Cardiac muscle cell (in vitro differentiated cells and primary cell): ENCODE measurements at places on chromosomes 7 and 10.

DNA sequence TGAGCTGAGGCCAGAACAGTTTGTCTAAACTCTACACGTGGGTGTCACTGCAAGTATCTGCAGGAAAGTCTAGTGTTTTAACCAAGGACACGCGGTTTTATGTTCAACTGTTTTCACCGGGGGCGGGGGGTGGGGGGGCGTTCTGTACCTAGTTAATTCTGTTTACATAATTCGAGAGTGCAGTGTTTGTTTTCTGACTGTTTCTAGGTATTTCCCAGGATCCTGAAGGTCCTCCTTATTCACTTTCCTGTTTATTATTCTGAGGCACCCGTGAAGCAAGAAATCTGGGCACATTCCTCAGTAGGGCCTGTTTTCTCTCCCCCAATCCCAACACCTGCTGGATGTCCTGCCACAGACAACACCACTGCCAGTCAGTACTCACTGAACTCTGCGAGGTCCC is 7.6 kb downstream of the LOXL4 start:
- DNase-seq = no peak

GRCh38 chr10:131676046-131676799 is 224.6 kb upstream of the PPP2R2D start:
- no peak for DNase-seq

DNA sequence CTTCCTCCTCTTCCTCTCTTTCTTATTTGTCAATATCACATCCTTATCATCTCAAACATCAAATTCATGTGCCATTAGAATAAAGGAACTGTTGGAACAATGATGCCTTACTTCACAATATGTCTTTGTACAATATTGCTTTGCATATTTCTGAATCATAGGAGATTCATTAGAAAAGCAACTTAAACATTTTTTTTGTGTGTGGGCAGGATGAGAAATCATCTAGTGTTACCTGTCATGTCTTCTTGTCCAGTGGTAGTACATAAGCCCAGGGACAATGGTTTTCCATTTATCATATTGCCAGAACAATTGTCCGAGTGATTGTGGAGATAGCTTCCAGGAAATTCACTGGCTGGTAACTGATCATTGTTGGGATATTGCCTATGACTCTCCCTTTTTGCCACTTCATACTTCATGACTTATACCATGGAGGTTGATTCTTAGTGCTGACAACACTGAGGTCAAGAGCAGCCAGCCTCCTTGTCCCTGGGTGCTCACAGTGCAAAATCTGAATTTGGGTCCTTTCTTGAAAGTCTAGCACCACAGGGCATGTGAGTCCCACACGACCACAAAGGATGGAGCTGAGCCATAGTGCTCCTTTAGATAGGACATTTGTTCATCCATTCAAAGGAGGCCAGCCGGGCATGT is 215.0 kb downstream of the MDFIC start:
- DNase-seq = no peak

DNA sequence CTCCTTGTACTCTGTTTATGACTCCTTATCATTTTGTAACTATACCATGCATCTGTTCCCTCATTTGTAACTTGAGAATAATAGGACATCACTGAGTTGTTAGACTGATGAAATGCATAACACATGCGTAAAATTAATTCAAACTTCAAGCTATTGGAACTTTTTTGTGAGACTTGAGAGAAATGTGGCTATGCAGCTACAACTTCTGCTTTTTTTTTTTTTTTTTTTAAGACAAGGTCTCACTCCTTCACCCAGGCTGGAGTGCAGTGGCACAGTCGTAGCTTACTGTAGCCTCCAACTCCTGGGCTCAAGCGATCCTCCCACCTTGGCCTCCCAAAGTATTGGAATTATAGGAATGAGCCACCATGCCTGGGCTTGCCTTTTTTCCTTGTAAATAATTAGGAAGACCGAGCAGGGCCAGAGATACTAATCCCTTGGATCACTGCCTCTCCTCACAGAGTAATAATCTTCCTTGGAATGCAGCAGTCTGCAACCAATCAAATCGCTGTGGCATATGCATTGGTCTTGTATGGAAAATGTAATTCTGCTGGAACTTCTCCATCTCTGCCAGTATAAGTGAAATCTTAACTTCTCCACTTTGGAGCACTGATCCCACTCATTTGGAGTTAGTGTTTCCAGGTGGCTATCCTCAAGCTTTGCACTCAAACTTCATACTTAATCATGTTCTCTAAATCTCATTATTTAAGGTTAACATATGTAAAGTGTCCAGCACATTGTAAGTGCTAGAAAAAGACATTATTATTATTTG is 2.0 kb upstream of the PANK1 start:
- DNase-seq = no peak

DNA sequence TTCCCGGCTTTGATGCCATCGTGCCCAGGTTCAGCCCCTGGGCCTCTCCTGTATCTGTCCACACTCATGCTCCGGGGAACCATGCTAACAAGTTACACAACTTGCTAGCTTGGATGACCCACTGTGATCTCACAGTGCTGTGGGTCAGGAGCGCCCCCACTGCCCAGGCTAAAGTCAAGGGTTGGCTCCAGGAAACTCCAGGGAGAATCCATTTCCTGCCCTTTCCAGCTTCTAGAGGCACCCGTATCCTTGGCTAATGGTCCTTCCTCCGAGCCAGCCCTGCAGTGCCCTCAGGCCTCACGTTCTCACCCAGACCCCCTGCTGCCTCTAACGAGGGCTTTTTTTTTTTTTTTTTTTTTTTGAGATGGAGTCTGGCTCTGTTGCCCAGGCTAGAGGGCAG is 19.5 kb downstream of the AMZ1 start:
- DNase-seq = no peak

GRCh38 chr7:86448856-86449255 is 194.9 kb upstream of the GRM3 start:
- no peak for DNase-seq

DNA sequence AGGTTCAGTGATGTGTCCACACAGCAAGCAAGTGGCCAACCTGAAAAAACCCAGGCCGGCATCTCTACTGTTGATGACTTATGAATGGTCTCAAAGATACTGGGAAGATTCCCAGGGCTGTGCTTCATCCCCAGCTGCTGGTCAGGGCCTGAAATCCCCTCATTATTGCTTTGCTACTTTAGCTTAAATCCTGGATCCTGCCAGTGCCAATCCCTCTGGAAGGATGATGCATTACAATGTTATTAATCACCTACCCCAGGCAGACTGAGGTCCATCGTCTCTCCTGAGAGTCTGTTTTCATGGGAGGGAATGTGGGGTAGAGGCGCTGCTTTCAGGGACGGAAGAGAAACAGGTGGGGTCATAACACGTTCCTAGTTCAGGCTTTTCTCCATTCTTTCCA is 371.6 kb downstream of the RPS24 start:
- no peak for DNase-seq

DNA sequence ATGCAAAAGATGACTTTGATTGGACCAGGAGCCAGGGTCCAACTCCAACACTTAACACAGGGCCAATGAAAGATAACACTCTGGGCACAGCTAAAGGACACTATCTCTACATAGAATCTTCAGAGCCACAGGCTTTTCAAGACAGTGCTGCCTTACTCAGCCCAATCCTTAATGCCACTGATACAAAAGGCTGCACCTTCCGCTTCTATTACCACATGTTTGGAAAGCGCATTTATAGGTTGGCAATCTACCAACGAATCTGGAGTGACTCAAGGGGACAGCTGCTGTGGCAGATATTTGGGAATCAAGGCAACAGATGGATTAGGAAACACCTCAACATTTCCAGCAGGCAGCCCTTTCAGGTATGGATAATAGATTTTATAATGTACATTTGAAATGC is 160.7 kb downstream of the MALRD1 start:
- no peak for DNase-seq

GRCh38 chr10:124384172-124384571 is 34.6 kb downstream of the OAT start:
- DNase-seq = peak; percentile 29

GRCh38 chr7:123242467-123243092 is 42.8 kb upstream of the SLC13A1 start:
- DNase-seq = no peak

- no peak for DNase-seq
Observed at GRCh38 chr7:88358526-88358838, 51.8 kb upstream of the STEAP4 start.

DNA sequence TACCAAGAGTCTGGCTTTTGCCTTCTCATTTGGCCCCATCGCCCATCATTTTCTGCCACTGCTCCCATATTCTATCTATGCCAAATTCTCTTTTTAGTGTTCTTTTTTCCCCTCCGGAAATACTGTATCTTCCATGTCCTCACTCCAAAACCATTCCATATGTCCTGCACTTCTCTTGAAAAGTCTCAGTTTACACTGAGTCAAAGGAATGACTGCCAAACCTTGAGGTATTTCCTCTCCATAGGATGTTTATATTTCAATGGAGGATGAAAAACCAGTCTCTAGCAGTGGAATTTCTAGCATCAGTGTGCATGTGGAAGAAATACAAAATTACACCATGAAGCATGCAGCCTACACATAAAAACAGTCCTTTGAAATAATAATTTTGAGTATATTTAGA is 121.4 kb upstream of the PHYHIPL start:
- DNase-seq = no peak

- DNase-seq = no peak
Observed at GRCh38 chr7:3412871-3413270, 111.8 kb downstream of the SDK1 start.

- no peak for DNase-seq
Observed at GRCh38 chr7:72391821-72392377, 20.2 kb downstream of the CALN1 start.

GRCh38 chr10:113199459-113199858 is 249.4 kb downstream of the TCF7L2 start:
- no peak for DNase-seq

- DNase-seq = peak; percentile 61
Observed at GRCh38 chr10:96765406-96766240, 45.3 kb upstream of the PIK3AP1 start.

DNA sequence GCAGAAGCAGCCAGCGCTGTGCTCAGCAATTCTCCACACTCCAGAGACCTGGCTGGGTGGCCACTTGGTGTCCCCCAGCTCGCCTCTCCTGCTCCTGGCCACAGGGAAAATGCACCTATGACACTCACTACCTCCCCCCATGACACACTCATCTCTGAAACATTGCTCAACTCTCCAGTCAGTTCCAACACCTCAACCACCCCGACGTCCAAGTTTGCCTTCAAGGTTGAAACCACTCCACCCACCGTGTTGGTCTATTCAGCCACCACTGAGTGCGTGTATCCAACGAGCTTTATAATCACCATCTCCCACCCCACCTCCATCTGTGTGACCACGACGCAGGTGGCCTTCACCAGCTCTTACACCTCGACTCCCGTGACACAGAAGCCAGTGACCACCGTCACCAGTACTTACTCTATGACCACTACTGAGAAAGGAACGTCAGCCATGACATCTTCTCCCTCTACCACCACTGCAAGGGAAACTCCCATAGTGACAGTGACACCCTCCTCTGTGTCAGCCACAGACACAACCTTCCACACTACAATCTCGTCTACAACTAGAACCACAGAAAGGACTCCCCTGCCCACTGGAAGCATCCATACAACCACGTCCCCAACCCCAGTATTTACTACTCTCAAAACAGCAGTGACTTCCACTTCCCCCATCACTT is 2.7 kb downstream of the MUC3A start:
- DNase-seq = no peak

DNA sequence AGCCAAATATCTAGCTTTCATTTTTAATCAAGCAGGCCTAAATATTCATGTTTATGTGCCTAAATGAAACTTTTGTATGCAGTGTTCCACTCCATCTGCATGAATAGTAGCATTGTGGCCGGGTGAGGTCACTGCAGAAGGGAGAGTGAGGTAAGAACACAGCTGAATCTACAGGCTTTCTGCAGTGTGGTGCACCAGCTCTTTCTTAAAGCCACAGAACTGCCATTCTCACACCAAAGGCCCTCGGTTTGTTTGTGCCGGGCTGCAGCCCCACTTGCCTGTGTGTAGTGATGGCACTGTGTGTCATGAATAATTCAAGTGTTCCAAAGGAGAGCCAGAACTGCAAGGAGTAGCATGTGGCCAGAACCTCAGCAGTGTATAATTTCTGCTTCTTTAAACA is 204.1 kb downstream of the TRIL start:
- peak; percentile 49 for DNase-seq

DNA sequence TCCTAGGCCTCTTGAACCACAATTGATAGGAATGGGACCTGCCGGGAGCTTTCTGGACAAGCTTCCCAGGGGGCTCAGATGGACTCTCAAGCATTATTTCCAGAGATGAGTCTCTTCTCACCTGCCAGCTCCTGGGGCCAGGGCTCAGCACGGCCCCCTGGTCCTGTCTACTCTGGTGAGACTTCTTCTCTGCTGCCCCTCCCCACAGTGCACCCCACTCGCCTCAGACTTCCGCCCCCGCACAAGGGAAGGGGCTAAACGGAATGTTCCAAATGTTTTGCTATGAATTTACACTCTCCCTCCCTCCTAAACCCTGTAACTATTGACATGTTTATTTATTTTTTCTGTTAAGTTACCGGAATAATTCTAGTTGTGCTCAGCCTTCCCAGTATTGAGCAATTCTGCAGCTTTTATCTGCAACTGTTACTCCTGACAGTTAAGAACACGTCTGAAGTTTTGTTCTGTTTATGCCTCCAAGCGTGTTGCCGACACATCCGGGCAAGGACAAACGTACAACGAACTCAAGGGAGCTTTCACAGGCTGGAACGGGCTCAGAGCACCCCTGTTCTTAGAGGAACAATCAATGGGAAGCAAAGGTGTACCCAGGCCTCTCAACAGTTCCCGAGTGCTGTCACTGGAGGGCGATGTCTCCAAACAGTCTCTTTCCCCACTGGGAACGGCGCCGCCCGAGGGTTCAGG is 55.2 kb downstream of the FHIP2A start:
- DNase-seq = peak; percentile 73

GRCh38 chr10:75904499-75905283 is 473.3 kb downstream of the LRMDA start:
- DNase-seq = peak; percentile 54

DNA sequence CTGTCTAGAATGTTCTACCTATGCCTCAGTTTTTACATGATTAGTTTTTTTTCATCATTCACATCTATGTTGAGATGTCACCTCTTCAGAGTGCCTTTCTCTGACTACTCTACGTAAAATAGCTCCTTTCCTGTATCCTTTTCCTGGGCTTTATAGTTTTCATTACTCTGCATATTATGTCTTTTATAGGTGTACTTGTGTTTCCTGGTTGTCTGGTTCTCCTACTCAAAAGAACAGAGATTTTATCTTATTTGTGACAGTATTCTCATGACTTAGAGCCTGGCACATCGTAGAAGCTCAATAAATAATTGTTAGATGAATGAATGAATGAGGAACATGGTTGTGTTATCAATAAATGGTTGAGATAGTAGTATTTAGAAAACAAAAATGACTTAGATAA is 17.9 kb downstream of the STEAP1 start:
- DNase-seq = no peak

- DNase-seq = no peak
Observed at GRCh38 chr7:105408791-105409410, 20.2 kb upstream of the SRPK2 start.
